ENCODE measurements at places on chromosomes 13 and 19.
A peak's percentile ranks its signal among the peaks of the same experiment; 100 is the strongest.

DNA sequence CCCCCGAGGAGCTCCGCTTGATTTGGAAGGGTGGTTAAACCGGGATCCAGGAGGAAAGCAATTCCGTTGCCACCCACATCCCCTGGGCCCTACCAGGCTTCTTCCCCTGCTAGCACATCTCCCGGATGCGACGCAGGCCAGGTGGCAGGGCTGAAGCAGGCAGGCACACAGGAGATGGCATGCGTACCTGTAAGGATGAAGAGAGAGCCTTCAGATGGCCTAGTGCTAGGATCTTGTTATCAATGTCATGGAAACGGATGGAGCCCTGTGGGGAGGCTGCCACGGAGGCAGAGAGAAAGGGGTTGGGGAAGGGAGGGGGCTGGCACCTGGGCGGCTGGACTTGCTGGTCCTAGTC is 8.5 kb upstream of the SOX1 start:
- no peak for DNase-seq

GRCh38 chr13:44395976-44396694 is 22.5 kb downstream of the SERP2 start:
- no peak for DNase-seq

DNA sequence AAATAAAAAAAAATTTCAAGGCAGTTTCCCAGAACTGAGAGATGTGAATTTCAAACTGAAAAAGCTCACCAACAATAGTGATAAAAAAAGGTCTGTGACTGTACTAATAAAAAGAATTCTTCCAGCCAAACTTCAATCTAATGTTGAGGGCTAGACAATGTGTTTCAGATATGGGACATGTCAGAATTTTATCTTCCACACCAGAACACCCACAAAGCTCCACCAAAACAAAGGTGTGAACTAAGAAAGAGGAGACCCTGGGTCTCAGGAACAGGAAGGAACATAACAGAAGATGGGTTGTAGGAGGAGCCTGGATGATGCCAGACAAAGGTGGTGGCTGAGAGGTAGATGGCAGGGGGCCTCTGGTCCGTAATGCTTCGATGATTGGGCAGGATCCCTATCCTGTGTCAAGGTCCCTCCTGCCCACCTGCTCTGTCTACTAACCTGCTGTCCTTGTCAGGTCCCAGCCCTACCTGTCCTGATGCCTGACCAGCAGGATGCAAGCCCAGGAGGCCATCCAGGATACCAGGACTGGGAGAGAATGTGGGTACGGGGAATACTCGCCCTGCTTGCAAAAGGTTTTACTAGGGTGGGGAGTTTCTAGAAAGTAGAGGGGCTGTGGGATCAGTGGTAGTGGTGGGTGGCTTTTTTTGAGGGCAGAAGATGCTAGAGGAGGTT is 4.5 kb downstream of the MZF1 start:
- no peak for DNase-seq

DNA sequence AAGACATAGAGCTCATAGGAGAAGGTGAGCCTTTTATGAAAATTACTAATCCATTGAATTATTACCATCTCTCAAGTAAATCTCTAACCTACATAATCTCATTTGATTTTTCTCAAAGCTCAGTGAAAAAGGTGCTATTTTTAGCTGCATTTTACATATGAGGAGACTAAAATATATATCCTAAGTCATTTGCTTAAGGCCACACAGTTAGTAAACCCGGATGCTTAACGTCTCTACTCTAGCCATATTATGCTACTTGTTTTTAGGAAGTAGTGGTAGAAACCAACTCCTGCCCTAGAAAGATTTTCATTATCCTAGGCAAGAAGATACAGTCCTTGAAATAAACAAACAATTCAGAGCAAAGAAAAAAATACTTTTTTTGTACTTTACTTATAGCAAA is 108.9 kb downstream of the RBM26 start:
- no peak for DNase-seq

DNA sequence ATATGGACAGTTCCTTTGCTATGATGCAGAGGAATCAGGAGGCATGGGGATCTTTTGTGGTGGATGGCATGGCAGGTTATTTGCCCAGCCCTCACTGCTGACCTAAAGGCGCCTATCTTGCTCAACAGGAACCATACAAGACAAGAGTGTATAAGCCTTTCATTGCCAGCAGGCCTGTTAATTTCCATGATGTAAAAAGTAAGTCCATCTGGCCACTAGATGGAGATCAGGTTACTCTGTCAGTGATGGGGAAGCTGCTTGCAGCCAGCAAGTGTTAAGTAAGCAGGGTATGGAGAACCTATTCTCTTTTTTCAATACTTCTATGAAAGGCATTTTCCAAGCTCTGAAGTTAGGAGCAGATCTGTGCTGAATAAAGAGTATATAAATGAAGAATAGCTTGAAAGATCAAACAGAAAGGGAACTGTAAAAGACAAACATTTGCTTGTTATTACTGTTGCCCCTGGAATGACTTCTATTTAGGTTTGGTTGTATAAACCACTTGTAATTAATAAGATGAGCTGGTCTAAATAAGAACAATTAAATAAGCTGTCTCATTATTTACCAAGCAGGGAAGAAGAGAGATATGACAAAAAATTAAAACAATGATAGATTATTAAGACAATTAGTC is 210.9 kb downstream of the RGCC start:
- DNase-seq: peak; percentile 93

DNA sequence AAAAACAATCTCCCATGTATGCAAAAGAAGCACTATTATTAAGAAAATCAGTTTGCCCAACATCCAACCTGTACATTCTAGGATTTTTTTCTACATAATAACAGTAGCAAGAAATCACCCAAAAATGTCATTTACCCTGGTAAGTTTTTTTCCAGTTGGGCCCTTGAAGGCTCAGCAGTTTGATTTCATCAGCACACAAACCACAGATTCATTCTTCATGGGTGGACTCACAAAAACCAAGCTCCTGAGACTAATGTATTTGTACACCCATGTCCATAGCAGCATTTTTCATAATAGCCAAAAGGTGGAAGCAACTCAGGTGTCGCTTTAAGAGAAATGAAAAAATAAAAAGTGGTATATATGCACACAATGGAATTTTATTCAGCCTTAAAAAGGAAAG is 210.1 kb downstream of the TBC1D4 start:
- DNase-seq: peak; percentile 53

GRCh38 chr13:21075011-21075378 is 13.6 kb upstream of the LATS2 start:
- DNase-seq: peak; percentile 33

DNA sequence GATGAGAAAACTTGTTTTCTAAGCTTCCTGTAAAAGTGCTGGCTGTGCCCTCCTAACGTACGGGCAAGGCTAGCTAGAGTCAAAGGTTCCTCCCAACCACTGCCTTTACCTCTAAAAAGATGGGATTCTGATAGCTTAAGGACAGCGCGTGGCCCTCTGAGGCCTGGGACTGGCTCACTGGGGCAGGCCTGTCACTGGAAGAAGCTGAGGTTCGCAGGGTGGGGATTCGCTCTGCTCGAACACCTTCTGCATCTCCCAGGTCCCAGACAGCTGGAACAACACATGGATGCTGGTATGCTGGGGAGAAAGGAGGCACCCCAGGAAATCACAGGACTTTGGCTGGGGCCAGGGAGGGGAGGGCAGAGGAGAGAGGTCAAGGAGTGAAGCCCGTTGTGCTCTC is 53.1 kb downstream of the CRYL1 start:
- DNase-seq: no peak

GRCh38 chr13:70253411-70253810 is 145.2 kb upstream of the KLHL1 start:
- DNase-seq: no peak

DNA sequence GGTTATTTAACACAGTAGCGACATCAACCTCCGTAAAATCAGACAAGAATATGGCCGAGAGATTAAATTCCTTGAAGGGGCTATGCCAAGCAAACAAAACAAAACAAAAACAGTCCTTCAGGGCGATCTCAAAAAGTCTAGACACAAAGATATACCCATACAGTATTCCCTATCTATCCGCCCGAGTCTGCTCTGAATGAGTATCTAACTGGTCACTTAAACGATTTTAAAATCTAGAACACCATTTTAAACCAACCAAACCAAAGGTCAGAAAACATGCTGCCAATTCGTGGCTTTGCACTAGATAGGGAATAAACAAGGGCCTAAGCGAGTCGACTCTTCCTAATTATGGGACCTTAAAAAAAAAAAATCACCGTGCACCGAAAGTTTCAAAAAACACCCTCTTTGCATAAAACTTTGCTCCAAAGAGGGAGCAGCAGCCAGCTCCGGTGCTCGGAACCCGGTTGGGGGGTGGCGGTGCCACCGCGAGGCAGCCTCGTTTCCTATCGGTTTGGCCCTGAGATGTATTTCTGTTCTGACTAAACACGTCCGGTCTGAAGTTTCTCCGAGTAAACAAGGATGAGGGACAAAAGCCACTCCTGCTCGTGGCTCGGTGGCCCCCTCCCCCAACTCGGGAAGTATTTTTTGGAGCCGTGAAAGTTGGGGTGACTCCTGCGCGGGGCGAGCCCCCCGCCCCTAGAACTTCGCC is 1.8 kb downstream of the HMGB1 start:
- DNase-seq: peak; percentile 79

GRCh38 chr13:31168166-31168565 is 6.5 kb upstream of the HSPH1 start:
- no peak for DNase-seq

DNA sequence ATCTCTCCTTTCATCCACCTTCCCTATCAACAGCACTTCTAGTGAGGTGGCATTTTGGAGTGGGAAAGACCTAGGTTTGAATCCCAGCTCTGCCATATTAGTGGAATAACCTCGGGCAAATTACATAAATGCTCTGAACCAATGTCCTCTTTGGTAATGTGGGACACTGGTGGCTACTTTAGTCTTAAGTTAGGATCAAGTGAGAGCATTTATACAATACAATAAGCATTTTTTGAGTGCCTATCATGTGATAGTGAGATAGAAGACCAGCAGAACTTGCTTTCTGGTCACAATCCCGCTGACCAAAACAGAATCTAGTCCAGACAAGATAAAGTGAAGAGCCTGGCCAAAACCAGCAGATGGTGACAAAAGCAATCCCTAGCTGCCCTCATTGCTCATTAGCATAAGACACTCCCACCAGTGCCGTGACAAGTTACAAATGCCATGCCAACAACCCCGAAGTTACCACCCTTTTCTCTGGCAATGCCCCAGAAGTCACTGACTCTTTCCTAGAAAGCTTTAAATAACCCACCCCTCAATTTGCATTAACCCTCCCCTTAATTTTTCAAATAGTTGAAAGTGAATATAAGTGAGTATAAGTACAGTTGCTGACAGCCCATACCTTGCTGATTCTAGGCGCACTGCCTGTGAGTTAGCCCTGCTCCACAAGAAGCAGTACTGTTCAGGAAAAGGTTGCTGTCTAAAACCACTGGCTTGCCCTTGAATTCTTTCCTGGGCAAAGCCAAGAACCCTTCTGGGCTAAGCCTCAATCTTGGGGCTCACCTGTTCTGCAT is 28.9 kb upstream of the KPNA3 start:
- peak; percentile 32 for DNase-seq

- no peak for DNase-seq
Observed at GRCh38 chr13:31179754-31180153, 18.1 kb upstream of the HSPH1 start.

GRCh38 chr19:18562086-18562485 is 4.4 kb downstream of the KXD1 start:
- peak; percentile 37 for DNase-seq

DNA sequence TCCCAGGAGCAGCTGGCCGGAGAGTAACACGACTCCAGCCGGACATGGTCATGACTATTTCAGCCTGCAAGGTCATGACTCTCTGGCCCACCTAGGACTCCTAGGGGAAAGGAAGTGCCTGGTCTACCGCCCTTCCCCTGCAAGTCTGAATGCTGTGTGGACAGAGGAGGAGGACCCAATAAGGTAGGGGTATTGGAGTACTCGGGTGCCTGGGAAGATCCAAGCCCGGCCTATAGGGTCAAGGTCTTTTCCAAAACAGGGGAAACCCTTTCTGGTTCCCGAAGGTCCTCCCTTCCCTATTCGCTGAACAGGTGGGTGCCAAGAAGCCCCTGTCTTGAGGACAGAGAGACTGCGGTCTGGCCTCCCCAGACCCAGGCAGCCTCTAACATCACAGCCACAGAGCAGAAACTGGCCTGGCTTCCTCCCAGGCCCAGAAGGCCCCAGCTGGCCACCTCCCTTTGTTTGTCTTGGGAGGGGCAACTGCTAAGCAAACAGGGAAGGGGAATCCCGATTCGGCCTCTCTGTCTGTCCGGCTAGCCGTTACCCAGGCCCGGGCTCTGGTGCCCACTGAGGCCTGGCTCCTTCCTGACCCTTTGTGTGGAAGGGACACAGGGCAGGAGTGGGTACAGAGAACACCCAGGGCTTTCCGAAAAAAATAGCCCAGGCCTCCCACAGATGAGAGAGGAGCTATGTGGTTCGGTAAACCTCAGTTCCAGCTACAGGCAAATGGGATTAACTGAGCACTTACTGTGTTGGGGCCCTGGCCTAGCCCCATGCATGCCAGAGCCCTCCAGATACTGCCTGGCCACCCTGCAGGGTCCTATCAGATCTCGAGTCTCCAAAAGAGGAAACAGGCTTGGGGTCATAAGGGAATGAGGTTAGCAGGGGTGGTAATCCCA is 5.2 kb upstream of the GRAMD1A start:
- no peak for DNase-seq
